Spleen (tissue), 13 donors: ENCODE measurements at places on chromosomes 1 and 21. TPM values are rescaled to one million over a fixed set of nuclear protein-coding genes. Genes with fewer than 3 reads are reported as not detected.
A peak's percentile ranks its signal among the peaks of the same experiment; 100 is the strongest.

IQGAP3 gene
- total RNA-seq: 1.7 TPM

DNA sequence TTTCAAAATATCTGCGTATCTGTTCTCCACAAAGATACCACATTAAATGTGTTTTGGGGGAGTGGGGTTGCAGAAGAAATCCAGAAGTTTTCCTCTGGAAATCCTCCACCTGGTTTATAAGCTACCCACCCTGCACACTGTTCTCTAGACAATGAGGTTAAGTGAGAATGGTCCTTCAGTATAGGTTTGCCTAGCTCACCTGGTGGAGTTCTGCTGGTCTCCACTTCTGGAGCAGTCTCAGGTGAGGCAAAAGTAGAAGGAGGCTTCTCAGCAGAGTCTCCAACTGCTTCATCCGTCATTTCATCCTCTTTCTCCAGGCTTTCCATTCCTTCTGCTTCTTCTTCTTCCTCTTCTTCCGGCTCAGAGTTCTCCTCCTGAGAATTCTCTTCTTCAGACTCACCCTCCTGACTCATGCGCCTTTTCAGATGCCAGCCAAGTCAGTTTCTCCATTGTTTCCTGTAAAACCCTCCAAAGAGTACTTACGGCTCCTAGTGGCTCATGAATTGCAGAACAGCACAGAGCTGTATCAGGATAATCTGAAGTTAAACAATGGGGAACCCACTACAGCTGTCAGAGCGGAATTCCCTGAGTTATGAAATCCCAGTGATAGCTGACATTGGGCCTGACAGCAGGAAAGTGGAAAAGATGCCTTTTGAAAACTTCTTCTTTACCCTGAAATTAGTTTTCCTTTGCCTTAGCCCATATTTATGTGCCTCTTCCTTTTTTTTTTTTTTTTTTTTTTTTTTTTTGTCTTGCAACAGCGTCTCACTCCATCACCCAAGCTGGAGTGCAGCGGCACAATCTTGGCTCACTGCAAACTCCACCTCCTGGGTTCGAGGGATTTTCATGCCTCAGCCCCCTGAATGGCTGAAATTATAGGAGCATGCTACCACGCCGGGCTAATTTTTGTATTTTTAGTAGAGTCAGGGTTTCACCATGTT, 38.5 kb downstream of the MSTO1 start:
- no peak for DNase-seq

DNA sequence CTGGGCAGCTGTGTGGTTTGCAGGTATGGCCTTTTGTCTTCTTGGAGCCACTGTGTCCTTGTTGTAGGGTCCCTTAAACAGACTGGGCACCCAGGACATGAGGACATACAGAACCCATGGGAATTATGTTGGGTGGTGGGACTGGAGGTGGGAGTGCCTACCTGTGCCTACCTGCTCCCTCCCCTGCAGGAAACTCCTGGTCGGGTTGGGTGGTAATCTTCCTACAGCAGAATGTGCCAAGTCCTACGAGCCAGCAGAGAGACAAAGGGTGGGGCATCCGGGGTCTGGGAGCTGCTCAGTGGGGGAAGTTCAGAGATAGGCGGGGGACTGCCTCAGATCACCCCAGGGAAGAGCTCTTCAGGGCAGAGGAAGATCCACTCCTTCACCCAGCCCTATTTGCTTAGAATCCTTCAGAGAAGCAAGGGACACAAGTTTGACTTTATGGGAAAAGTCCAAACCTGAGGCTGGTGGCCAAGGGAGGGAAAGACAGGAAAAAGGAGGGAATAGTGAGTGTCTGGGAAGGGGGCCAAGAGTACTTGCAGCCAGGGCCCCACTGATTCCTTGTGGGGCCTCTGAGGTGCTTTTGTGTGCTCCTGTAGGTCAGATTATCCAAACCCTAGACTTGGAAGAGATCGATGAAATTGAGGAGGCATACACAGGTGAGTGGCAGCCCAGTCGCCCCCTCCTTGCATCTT, 58.3 kb downstream of the KIF21B start:
- DNase-seq: peak; percentile 54

C1orf105 gene
- not detected for total RNA-seq

- DNase-seq: peak; percentile 6
These were observed 14.9 kb upstream of the PAQR7 start for GRCh38 chr1:25890239-25891034.

DNA sequence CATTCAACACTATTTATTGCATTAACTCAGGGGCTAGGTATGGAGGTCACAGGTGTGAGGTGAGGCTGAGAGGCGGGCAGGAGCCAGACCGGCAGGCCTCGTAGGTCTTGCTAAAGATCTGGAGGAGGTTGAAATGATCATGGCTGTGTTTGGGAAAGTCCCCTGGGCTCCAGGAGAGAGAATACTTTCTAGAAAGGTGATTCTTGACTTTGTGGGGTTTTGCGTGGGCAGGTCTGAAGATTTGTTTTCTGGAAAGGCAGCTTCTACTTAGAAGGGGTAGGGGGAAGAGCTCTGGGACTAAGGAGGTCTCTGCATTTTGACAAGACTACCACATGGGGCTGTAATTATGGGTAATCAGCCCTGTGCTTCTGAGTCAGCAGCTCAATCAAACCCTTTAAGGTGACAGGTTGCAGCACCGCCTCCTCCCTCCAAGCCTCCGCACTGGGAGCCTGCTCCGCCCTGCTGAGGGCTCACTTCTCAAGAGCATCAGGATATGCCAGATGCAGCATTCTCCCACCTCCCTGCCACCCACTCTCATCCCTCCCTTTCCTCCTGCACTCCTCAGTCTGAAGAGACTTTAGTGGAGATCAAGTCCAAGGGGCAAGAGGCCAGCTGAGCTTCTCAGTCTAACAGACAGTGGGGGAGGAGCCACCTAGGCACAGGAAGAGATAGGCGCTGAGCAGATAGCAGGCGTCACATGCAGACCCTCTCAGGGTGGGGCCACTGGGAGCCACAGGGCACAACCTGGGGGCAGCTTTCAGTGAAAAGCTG, 30.5 kb downstream of the SLC30A1 start:
- DNase-seq: peak; percentile 54

- DNase-seq: no peak
These were observed 14.8 kb upstream of the ZFP69B start for GRCh38 chr1:40435471-40435870.

DNA sequence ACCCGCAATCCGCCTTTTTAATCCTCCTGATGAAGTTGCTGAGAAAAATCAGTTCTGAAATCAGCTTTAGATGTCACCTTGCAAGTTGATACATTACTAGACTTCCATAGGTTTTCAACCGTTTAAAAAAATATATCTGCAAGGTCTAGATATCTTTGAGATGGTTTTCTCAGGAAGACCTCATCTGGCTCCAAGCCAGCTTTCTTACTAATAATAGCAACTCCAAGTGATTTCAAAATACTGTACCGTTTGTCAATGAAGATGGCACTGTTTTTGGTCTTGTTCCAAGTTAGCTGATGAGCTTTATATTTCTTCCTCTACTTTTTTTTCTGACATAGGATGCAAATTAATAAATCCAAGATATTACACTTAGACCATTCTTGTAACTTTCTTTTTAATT, 40.3 kb downstream of the LRRC8C start:
- DNase-seq: no peak

DNA sequence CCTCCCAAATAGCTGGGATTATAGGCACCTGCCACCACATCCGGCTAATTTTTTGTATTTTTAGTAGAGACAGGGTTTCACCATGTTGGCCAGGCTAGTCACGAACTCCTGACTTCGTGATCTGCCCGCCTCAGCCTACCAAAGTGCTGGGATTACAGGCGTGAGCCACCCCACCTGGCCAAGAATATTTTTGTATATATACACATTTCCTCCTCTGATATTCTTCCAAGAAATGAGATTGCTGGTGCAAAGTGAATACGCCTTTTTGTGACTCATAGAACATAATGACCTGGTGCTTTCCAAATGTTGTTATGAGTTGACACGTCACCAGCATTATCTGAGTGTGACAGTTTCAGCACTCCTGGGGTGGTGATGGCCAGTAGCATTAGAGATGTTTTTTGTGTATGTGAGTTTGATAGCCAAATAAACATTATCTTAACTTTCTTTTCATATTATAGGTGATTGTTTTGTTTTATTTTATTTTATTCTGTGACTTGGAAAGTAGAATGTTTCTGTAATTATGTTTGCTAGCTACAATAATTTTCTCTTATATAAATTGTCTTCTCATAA, 54.9 kb downstream of the KCNK1 start:
- no peak for DNase-seq

- DNase-seq: peak; percentile 83
These were observed 6.2 kb downstream of the S100A7A start for GRCh38 chr1:153422450-153423068.

TMEM82 gene
- not detected for total RNA-seq

DNA sequence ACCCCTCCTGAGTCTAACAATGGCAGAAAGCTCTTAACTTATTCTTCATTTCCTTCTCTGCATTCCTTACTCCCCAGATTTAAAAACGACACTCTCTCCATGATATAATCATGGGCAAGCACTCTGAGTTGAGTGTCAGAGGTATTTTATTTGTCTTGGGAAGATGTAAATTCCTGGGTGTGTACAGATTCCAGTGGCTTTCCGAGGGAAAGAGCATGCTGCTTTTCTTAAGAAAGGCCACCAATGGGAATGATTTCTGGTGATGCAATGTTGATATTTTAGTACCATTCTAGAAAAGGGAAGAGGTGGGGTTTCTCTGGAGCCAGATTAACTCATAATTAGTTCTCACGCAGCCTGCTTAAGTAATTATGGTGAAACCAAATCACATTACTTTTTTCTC, 47.8 kb upstream of the BTG3 start:
- DNase-seq: no peak

DNA sequence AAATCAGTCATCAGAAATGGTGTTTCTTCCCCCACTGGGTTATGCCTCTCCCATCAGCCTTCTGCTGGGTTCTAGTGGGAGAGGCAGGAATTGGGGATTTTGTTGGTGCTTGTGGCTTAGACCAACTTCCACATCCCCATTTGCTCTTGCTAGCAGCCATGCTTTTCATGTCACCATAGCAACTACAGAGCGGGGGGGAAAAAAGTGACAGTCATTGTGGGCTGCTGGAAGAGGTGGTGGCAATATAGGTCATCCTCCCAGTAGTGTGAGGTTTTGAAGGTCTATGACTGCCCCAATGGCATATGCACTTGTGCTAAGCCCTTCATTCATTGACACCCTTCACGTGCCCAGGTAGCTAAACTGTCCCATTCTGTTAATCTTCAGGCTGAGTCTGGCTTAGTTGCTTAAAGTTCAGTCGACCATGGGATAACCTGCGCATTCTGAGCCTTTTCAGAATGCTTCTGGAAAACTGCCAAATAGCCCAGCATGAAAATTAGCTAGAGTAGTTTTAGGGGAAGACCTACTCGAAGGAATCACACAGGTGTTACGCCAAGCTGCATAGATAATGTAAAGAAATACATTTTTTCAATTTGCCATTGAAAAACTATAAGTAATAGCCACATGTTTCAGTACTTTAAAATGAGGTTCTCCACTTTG, 53.7 kb upstream of the ZNF326 start:
- DNase-seq: no peak

DNA sequence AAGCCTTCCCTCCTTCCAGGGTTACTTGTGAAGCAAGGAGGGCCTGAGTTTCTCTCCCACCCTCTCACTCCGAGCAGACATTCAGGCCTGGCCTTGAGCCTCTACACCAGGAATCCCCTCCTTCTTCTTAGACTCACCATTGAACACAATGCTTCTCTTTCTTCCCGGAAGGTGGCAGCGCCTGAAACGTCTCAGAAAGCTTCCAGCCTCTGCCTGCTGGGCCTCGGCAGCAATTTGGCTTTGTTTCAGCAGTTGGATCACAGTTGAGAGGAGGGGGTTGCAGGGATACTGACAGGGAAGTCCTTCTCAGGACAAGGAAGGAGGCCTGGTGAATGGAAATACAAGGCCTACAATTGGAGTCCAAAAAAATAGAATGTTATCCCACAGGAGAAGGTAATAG, 6.3 kb downstream of the CLDN8 start:
- no peak for DNase-seq

DNA sequence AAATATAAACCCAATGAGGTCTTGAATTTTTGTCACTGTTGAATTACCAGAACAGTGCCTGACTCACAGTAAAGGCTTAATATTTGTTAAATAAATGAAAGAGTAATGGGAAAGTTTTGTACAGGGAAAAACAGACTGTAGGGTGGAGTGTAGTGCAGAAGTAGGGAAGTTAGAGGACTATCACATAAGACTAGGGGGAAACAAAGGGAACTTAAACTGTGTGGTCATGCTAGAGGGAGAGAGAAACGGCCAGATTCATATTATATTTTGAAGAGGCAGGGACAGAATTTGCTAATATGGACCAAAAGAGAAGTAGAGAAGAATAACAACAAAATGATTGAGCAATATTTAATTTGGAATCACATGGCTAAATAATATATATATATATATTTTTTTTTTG, 14.8 kb downstream of the CTSK start:
- no peak for DNase-seq

GRCh38 chr21:46322351-46323226, 1.1 kb downstream of the C21orf58 start:
- peak; percentile 88 for DNase-seq

GRCh38 chr21:45532826-45533360, 9.3 kb downstream of the SLC19A1 start:
- peak; percentile 80 for DNase-seq

DNA sequence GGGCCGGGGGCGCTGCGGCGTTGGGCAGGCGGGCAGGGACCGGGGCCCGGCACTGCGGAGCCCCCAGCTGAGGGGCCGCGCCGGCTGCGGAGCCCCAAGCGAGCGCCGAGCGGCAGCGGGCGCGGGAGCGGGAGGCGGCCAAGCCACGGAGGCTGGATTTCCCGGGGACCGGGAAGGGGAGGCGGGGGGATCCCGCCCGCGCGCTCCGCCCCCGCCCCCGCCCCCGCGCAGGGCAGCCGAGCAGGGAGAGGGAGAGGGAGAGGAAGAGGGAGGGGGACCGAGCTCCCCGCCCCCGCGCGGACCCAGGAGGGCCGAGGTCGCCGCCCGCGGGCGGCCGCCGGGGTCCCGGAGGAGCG, at the start of gene DLGAP3:
DLGAP3 (minus strand) TSS at position 154 of the 356 bp plus-strand sequence. CDS start 24,267 bp downstream, outside the sequence.
- no peak for DNase-seq

DNA sequence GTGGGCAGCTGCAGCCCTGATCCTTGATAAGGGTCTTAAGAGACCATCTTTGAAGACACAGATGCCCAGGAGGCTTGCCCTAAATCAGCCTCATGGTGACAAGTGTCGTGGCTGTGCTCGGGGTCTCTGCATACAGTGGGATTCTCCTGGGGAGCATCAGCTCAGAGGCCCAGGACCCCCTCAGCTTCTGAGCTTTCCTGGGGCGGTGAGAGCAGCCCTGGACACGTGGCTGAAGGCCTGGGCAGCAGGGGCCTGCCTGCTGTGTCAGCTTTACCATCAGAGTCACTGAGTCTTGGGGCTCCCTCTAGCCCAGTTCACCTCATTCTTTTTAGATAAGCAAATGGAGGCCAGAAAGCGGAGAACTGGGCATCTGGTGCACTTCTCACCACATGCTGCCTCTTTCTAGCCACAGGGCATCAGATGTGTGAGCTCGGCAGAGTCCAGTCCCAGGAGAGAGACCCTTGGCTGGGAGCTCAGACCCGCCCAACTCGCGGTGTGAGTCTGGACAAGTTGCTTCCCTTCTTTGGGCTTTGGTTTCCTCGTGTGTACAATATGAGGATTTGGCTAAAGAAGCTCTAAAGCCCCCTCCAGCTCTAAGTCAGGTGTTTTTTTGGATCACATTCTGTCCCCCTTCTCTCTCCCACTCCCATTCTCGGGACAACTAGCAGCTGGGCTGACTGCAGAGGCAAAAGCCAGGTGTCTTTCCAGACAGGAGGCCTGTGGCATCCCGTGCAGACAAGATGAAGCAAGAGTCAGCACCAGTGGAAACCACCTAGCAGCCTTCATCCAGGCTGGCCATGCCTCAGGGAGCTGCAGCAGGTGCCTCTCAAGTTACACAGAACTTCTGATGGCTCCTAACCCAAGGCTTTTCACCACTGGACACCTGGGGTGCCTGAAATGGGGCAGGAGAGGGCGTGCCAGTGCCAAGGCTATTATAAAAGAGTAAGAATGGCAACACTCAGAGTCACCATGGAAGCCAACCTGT, 119.1 kb downstream of the KCNN3 start:
- no peak for DNase-seq
